ENCODE measurements at places on chromosomes 5 and 9.

- H3K4me3 ChIP-seq, result no peak overlapping the region
- H3K27ac ChIP-seq, result no peak overlapping the region
Measured at GRCh38 chr9:137631345-137632229, 12.8 kb downstream of the EHMT1 start.

GRCh38 chr5:40428815-40429214 is 250.9 kb upstream of the PTGER4 start:
- no peak overlapping the region for H3K4me3 ChIP-seq
- no peaks in the 10 kb centered on the region for H3K4me1 ChIP-seq
- no peaks in the 10 kb centered on the region for H3K27me3 ChIP-seq
- no peak overlapping the region for H3K27ac ChIP-seq
- no peaks in the 10 kb centered on the region for H3K36me3 ChIP-seq

DNA sequence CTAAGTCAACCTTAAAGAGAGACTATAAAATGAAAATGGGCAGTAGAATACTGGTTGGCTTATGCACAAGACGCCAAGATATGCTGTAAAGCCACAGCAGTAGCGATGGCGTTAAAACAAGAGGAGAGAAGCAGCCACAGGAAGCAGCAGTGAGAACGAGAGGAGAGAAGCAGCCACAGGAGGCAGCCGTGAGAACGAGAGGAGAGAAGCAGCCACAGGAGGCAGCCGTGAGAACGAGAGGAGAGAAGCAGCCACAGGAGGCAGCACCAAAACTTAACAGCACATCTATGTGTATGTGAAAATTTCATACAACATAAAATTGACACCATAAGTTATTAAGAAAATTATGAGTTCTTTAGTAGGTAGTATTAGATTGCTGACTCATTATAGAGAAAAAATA is 2318.6 kb upstream of the ACO1 start:
- DNase-seq, result no peak
- no peaks in the 10 kb centered on the region for H3K4me1 ChIP-seq
- no peak overlapping the region for H3K27ac ChIP-seq
- H3K4me3 ChIP-seq, result no peak overlapping the region

- DNase-seq, result no peak
- no peak overlapping the region for H3K4me3 ChIP-seq
- H3K27ac ChIP-seq, result no peak overlapping the region
- H3K27me3 ChIP-seq, result no peaks in the 10 kb centered on the region
- H3K4me1 ChIP-seq, result no peaks in the 10 kb centered on the region
- peaks cover 33% of the 10 kb centered on the region for H3K36me3 ChIP-seq
Measured at GRCh38 chr9:86322973-86323644, 31.1 kb downstream of the TUT7 start.

DNA sequence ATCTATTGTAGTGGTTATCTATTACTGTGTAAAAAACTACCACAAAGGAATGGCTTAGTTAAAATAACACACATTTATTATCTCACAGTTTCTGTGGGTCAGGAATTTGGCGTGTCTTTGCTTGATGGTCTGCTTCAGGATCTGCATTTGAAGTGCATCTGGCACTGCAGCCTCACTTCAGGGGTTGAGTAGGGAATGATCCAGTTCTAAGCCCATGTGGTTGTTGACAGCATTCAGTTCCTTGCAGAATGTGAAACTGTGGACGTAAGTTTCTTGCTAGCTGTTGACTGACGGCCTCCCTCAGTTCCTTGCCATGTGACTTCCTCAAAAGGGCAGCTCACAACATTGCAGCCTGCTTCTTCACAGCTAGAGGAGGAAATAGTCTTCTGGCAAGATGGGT is 2.1 kb upstream of the OGN start:
- peak overlapping the region; percentile 51 for H3K27ac ChIP-seq
- H3K36me3 ChIP-seq, result no peaks in the 10 kb centered on the region
- DNase-seq, result peak; percentile 74
- peak overlapping the region; percentile 43 for H3K4me3 ChIP-seq
- H3K27me3 ChIP-seq, result no peaks in the 10 kb centered on the region
- peaks cover 18% of the 10 kb centered on the region for H3K4me1 ChIP-seq

GRCh38 chr5:33936004-33936380 is 194 bp upstream of the RXFP3 start:
- peak; percentile 21 for DNase-seq
- no peak overlapping the region for H3K4me3 ChIP-seq
- H3K36me3 ChIP-seq, result no peaks in the 10 kb centered on the region
- no peak overlapping the region for H3K27ac ChIP-seq
- no peaks in the 10 kb centered on the region for H3K27me3 ChIP-seq

DNA sequence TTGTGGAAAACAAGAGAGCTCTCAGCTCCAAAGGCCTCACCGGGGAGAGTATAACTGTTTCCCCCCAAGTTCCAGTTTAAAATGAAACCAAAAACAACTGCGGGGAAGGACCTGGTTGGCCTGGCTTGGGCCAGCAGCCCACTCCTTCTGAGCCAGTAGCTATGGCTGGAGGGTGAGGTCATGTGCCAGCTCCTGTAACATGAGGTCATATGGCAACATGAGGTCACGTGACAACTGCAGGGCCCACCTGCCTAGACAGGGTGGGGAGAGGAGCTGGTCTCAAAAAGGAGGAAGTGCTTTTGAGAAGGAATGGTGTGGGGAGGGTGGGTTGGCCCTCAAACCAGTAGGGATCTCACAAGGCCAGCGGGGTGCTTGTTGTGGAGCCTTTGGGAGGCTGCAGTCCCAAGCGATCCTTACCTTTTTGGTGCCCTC is 29.3 kb upstream of the CRB2 start:
- no peak overlapping the region for H3K4me3 ChIP-seq
- H3K27me3 ChIP-seq, result no peaks in the 10 kb centered on the region
- DNase-seq, result peak; percentile 22
- H3K27ac ChIP-seq, result 0 out of 2 replicates have a peak overlapping the region, but pooled peaks have one; percentile 2
- H3K36me3 ChIP-seq, result no peaks in the 10 kb centered on the region

- H3K4me3 ChIP-seq, result no peak overlapping the region
- no peaks in the 10 kb centered on the region for H3K36me3 ChIP-seq
- peak; percentile 19 for DNase-seq
- peaks cover 3% of the 10 kb centered on the region for H3K27me3 ChIP-seq
Measured at GRCh38 chr5:180090098-180090768, 18.7 kb upstream of the RNF130 start.

DNA sequence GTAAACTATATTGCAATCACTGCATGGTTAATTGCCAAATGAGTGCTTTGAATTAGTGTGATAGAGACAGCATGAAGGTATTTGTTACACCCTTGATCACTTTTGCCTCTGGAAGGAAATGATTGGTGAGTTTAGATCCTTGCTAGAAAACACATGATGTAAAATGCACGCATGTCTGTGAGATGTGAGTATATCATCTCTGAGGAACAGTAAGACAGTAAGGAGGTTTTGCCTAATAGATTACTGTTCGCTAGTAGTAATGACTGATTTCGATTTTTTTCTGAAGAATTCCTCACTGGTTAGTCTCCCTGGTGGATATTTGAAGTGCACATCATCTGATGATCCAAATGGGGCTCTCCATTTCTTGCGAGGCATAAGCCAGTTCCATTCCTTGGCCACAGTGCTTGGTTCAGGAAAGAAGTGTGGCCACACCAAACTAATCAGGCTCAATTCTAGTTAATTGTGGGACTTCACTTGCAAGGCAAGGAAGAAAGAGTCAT is 156.4 kb upstream of the ADRA1B start:
- no peak overlapping the region for H3K27ac ChIP-seq
- DNase-seq, result no peak
- no peaks in the 10 kb centered on the region for H3K4me1 ChIP-seq

Data from MM.1S (cell line).